ENCODE measurements at places on chromosomes 5 and 9.

- no peak for DNase-seq
Measured at GRCh38 chr9:73133921-73134407, 17.7 kb upstream of the ANXA1 start.

- DNase-seq: no peak
Measured at GRCh38 chr9:34996905-34997279, 7.3 kb downstream of the DNAJB5 start.

- DNase-seq: no peak
Measured at GRCh38 chr5:172088801-172089200, 82.4 kb upstream of the FBXW11 start.

DNA sequence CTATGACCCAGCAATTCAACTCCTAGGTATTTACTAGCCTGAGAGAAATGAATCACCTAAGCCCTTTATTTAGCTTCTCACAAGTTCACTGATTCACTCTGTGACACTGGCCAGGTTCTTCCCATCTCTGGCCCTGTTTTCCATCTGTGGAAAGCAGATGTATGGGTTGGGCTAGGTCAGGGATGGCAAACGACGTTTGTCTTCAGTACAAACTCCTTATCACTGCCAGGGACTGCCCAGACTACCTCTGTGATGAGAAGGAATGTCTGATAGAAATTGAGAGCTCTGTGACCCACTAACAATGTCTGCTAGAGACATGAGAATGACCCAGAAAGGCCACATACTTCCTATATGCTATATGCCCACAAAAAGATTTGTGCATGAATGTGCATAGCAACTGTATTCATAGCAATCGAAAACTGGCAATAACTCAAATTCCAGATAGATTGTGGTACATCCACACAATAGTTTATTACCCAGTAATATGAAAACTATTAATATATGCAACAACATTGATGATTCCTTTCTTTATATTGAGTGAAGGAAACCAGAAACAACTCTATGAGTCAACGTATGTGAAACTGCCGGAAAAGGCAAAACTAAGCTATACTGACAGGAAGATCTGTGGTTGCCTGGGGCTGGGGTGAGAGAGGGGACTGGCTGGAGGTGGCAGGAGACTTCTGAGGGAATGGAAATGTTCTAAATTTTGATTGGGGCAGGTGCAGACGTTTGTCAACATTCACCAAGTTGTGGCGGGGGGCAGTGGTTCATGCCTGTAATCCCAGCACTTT lies 32.0 kb upstream of the ADAM19 start:
- DNase-seq: peak; percentile 25

DNA sequence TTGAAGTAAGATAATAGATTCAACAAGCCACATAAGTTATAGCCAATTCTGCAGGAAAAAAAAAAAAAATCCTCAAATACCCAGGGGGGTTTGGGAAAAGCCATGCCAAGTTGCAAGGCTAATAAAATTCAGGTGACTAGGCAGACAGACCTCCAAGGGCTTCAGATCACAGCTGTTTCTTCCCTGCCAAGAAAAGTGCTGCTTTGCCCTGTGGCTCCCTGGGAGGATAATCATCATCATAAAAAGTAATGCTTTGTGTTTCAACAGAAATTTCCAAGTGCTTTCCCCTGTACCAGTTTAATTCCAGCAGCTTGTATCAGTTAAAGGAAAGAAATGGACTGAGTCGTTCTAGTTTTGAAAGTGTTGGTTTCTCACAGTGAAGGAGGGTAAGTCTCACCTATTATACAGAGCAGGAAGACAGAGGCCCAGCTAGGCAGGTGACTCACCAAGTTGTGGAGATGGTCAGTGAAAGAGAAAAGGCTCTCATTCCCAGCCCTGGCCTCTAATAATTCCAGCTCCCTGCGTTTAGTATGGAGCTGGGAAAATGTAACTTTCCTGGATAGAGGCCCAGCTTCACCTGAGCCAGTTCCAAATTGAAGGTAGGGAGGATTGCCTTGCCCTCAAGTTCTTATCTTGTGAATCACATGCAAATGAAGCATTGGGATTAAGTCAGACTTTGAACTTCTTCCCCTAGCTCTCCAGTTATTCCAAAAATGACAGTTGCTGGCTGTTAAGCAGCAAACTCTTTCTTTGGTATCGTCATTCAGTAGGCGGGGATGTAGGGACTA lies 263.4 kb downstream of the GRIA1 start:
- no peak for DNase-seq

DNA sequence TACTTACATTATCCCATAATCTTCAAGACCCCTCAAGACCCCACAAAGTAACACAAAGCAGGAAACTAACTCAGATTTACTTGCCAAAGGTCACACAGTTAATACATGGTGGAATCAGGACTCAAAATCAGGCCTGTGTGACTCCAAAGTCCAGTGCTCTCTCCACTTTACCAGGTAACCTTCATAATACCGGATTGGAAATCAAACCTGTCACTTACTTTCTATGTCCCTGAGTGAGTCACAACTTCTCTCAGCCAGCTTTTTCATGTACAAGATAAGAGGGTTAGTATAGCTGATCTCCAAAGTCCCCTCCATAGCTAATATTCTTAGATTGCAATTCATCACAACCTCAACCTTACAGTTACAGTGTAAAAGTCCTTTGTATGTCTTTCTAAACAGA lies 17.1 kb downstream of the STRBP start:
- DNase-seq: no peak

DNA sequence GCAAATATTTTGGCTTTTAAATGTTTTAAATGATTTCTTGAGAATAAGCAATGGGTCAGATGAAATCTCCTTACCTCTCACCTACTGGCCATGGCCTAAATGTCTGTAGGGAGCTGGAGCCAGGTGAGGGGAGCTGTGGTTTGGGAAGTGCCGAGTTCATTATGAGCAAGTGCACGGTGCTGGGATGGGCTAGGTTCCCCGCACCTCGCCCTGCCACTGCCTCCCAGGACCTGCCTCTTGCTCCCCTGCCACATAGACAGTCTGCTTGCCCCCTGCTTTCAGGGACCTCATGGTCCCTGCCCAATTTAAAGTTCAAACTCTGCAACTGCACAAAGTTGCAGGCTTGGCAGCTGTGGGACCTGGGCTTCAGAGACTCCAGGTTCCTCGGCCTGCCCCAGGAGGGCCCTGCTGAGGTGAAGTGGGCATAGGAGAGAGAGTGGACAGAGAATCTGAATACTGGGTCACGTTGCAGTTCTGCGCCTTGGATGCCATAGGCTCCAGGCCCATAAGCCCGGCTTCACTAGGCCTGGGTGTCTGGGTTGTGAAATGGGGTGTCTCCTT lies 5.4 kb downstream of the OR13J1 start:
- DNase-seq: no peak

GRCh38 chr9:7053903-7054302 lies 296.1 kb downstream of the KDM4C start:
- DNase-seq: no peak

DNA sequence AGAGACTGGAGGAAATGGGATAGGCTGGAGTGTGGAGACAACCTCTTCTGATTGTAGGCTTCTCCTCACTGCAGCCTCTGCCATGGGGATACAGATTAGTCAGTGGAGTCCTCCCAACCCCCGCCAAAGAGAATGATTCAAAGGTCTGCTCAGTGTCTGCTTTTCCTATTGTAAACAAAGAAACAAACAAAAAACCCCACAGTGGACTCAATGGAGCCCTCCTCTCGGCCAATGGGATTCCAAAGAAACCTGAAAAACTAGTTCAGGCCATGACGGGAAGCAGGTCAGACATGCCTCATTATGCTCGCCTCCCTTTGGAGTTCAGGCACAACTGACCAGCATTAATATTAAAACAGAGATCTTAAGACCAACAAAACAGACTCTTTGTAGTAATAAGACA lies 85.8 kb downstream of the SEC61B start:
- DNase-seq: no peak

- peak; percentile 68 for DNase-seq
Measured at GRCh38 chr9:133144142-133144903, 19.4 kb downstream of the GBGT1 start.

GRCh38 chr5:2178071-2178477 lies 295.3 kb upstream of the IRX4 start:
- no peak for DNase-seq

DNA sequence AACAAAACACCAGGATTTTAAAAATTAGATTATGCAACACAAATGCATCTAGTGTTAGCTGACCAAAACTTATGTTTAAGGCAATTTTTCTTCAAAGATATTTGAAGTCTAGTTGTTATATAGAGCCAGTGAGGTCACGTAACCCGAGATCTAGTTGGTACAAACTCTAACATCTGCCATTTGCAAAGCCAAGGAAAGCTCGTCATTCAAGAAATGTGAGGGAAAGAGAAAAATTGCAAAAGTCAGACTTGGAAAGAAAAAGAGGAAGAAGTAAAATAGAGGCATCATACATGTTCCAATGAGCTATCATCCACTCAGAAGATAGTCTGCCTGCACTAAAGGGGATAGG lies 293.4 kb upstream of the PUM3 start:
- no peak for DNase-seq

GRCh38 chr5:108083232-108083631 lies 298.7 kb downstream of the FBXL17 start:
- no peak for DNase-seq

- no peak for DNase-seq
Measured at GRCh38 chr9:97636903-97637302, 3.3 kb downstream of the NCBP1 start.

DNA sequence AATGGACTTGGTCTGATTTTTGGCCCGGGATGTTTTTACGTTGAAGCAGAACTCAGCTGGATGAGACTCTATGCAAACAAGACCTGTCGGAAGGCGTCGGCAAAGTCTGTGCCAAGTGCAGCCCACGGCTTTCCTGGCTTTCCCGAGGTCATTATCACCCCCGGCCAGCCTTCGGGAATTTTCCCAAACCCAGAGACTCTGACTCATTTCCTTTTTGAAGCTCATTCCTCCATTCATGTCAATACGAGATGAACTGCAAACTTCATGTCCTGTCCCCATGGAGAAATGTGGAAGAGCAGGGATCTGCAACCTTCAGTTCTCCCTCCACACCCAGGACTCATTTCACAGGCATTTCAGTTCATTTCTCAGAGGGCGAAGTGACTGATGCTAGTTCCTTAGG lies 95.3 kb downstream of the IRX2 start:
- no peak for DNase-seq

DNA sequence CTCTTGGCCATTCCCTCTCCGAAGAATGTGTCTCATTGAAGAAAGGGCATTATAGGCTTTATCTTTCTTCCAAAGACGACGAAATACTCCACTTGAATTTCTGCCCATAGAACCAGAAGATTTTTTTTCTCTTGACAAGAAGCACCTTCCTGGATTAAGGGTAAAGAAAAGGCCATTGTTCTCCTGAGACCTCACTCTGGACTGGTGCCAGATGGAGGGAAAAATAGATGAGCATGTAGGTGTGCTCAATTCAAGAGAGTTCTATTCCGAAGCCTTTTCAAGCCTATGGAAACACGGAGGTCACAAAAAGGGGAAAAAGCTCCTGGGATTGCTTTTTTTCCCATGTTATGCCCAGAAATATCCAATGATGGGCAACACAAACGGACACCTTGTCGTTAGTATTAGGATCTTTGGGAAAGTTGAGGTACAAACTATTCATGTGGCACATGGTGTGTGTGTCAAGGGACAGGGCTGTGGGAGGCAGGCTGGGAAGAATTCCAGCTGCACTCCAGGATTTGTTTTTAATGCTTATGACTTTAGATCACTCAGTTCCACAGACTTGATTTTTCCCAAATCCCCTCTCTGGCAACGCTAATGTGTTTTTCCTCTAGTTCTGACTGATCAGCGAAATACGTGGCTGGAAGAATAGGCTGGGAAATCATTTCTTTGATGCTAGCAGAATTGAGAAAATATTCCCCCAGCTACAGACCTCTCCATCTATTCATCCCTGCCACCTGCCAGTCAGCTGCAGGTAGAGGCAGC lies 89.9 kb downstream of the SIL1 start:
- DNase-seq: no peak

DNA sequence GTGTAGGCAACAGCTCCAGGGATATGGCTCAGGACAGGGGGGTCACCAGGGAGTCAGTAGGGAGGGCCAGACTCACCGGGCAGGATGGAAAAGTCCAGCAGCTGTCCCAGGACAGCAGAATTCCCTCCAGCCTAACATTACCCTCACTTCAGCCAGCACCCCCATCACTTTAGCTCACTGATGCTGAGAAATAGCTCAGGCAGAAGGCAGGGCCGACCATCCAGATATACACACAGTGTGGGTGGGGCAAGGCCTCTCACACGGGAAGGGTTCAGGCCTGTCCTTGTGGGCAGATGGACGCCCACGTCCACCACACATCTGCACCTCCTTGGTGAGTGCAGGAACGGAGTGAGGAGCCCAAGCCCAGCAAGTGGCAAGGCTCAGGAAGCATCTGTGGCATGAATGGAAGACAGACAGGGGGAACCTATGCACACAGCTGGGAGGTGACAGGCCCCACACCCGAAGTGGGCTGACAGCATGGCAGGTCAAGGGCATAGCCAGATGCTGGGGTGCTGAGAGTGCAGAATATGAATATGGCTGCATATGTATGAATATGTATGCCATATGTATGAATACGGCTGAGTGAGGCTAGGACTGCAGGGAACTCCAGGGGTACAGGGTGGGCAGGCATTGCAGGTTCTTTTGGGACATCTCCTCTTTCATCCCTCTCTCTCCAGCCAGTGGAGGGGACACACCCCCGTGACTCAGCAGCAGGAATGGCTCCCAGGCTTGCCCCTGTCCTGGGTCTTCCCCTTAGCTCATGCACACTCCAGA lies 17.0 kb downstream of the BICD2 start:
- no peak for DNase-seq

DNA sequence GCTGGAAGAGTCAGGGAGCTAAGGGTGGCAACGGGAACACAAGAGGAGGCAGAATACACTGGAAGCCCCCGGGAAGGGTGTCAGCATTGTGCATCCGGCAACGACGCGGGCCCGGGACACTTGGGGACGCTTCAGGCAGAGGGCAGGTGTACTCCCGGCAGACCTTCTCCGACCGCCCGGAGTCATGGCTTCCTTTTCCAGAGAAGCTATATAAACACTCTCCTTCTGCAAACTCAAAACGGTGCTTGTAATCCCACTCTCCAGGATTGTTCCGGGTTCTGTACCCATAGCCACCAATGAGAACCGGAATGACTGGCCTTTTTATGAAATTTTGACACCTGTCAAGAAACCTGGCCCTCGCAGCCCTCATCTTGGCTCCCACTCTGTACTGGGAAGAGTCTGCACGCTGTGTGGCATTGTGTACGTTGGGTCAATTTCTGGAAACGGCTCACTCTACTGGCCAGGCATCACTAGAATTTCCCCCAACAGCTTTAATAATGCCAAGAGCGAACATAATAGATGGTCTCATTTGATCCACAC lies 462 bp upstream of the MCC start:
- DNase-seq: no peak

DNA sequence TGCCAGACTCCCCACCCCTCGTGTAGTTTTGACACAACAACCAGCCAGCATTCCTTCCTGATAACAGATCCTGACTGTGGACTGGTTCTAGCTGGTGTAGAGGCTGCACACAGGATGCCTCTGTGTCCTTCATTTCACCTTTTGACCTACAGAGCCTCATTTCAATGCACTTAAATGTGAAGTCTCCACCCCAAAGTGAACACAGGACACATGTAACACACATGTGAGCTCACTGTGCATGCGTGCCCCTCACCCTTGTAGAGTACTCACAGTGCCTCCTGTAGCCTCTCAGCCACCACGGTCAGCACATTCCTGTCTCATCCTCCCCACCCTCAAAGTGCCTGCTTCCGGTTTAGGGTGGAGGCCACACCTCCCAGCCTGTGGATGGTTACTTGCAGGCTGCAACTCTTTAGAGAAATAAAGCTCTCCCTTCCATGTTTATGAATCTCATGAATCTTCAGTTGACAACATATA lies 11.6 kb upstream of the NKD2 start:
- no peak for DNase-seq

- no peak for DNase-seq
Measured at GRCh38 chr9:438066-438465, 223.4 kb downstream of the DOCK8 start.

All from activated CD8-positive, alpha-beta memory T cell treated with anti-CD3 and anti-CD28 coated beads for 1 hour (primary cell).